Activated CD4-positive, CD25-positive, alpha-beta regulatory T cell treated with anti-CD3 and anti-CD28 coated beads, Interleukin-2, amount 50 U/mL, for 16 hours (primary cell): ENCODE measurements at places on chromosomes 12 and 14.

DNA sequence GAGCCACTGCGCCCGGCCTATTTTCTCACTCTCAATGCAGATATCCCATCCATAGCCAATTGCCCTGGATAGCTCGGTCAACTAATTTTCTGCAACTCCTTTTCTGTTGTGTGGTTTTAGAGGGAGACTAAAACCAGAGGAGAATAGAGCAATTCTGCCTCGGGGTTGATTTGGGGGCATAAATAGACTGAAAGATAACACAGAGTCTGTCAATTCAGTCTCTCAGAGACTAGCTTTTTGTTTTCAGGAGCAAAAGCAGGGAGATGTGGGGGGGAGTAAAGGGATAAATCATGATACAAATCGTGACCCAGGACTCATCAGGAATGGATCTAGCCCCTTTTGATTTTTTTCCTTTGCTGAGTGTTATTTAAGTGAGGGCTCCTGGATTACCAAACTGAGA is 6.5 kb downstream of the COPZ1 start:
- no peak for DNase-seq

DNA sequence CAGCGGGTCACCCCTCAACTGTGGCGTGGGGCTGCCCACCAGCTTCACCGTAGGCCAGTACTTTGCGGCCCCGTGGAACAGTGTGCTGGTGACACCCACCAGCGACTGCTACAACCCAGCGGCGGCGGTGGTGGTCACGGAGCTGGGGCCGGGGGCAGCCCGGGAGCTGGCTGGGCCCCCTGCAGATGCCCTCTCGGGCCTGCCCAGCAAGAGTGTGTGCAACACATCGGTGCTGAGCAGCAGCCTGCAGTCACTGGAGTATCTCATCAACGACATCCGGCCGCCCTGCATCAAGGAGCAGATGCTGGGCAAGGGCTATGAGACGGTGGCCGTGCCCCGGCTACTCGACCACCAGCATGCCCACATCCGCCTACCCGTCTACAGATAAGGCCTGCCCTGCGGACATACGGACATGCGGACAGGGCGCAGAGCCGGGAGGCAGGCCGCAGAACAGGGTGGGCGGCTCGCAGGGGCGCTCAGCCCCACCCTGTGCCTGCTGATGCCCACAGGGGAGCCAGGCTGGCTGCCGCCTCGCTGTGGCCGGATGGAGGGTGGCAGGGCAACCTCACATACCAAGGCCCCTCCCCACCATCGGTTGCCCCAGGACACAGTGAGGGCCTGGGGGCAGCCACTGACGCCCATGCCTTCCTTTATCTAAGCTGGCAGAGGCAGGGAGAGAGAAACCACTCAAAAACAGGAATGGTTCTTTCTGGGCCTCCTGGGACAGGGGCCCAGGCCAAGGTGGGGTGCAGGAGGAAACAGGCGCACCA is 55.5 kb downstream of the FAM222A start:
- DNase-seq, result no peak

DNA sequence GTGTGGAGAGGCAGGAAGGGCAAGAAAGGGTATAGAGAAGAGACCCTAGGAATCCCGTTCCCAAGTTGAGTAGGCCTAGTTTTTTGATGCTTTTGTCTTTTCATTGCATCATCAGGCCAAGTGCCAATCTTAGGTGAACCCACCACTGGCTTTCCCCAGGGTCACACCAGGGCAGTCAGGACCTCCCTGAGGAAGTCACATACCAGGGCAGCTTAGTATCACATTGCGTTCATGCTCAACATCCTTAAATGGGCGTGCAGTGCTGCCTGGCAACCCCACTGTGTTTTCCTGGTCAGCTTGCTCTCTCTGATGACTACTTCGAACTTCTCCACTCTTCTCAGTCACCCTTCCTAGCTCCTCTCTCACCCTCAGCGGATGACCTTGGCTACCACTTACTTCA is 9.0 kb downstream of the ASIC1 start:
- no peak for DNase-seq

GRCh38 chr14:75969891-75970290 is 11.9 kb downstream of the TGFB3 start:
- no peak for DNase-seq
